Activated CD4-positive, alpha-beta T cell treated with anti-CD3 and anti-CD28 coated beads, Interleukin-2, amount 10 ng/mL, durations not matched to agents 7 days and 5 days (primary cell): ENCODE measurements at places on chromosomes 6 and 20. TPM values are rescaled to one million over a fixed set of nuclear protein-coding genes. Genes with fewer than 3 reads are reported as not detected.

GRCh38 chr20:62501801-62502495 lies 26.2 kb upstream of the GATA5 start:
- H3K27ac ChIP-seq, result peak overlapping the region; percentile 67
- H3K4me3 ChIP-seq, result no peak overlapping the region
- no peaks in the 10 kb centered on the region for H3K36me3 ChIP-seq
- peak; percentile 47 for DNase-seq
- no peaks in the 10 kb centered on the region for H3K27me3 ChIP-seq

DNA sequence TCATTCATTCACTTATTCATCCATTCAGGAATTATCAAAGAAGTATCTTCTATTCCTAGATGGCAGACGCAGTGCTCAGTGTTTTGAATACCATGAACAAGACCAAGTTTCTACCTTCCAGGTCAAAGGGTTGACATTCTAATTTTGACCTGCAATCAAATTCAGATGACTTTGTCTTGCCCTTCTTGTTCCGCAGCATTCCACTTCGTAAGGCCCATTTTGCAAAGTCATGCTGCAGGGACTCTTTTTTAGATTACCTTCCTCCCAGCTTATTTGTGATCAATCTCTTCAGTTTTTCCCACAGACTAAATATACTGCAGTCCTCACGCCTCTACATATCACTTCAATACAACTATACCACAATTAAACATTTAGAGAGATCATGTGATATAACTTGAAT lies 7.1 kb upstream of the TAAR1 start:
- H3K4me3 ChIP-seq, result no peak overlapping the region
- no peak overlapping the region for H3K27ac ChIP-seq
- no peak for DNase-seq
- peaks cover 9% of the 10 kb centered on the region for H3K27me3 ChIP-seq
- H3K4me1 ChIP-seq, result peaks cover 4% of the 10 kb centered on the region

DNA sequence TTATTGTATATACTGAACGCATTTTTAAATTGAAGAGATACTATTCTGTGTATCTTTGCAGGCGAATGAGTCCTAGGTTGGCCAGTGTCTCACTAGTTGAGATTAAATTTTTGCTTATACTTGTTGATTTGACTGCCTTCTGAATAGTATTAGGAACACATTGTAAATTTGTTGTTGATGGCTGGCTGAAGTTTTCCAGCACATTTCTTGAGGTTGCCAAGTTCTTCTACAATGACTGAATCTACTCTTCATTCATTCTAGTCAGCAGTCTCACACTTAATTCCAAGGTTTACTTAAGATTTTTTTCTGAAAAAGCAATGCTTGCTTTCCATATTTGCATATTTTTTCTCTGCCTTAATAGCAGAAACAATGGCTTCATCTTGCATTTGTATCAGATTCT lies 151.7 kb downstream of the ZFAND3 start:
- peaks cover 17% of the 10 kb centered on the region for H3K4me1 ChIP-seq
- H3K36me3 ChIP-seq, result peaks cover 33% of the 10 kb centered on the region
- no peak overlapping the region for H3K27ac ChIP-seq
- no peaks in the 10 kb centered on the region for H3K27me3 ChIP-seq
- H3K4me3 ChIP-seq, result no peak overlapping the region

- no peak for DNase-seq
- H3K27me3 ChIP-seq, result no peaks in the 10 kb centered on the region
- peaks cover 12% of the 10 kb centered on the region for H3K36me3 ChIP-seq
- peaks cover 49% of the 10 kb centered on the region for H3K4me1 ChIP-seq
- H3K4me3 ChIP-seq, result no peak overlapping the region
Observed at GRCh38 chr6:15356179-15356578, 110.3 kb downstream of the JARID2 start.

- no peaks in the 10 kb centered on the region for H3K36me3 ChIP-seq
- H3K4me3 ChIP-seq, result no peak overlapping the region
- H3K27me3 ChIP-seq, result no peaks in the 10 kb centered on the region
- no peak for DNase-seq
Observed at GRCh38 chr20:41273445-41273844, 44.1 kb downstream of the ZHX3 start.

DNA sequence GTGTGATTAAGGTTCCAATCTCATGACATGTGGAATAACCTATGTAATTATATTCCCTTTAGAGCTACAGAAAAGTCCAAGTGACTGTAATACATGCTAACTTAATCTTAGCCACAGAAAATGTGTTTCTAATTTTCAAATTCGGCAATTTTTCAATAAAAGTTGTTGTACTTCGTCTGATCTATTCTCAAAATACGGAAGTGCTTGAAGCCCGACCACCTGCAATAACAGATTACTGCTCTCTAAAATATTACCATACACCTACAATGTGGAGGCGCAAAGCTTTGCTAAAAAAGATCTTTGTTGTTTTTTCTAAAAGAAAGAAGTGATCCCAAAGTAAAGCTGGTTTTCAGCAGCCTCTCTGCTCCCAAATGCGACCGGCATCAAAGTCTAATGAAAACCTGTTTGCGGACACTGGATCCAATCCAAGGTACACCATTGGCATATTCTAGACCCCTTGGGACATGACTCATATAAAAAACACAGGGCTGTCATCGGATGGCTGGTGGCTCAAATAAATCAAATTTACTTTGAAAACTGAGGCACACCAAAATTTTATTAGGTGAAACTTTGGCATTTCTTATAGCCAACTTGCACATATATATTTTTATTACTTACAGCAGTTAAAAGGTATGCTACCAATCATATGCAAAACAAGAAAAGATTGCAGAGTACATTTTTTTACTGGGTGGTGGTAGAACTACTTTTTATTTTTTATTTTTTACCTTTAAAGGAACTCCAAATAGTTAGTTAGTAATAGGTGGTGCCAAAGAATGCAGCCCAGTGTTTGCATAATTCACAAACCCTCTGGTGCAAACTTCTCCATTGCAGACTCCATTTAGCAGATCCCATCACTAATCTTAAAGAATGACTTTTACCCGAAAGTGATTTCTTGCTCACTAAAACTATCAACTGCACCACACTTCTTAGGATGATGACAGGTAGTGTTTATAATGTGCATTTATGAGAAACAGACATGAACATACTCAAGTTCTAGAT lies 118.7 kb upstream of the TBX18 start:
- no peak for DNase-seq
- H3K27me3 ChIP-seq, result no peaks in the 10 kb centered on the region
- no peak overlapping the region for H3K27ac ChIP-seq
- no peaks in the 10 kb centered on the region for H3K4me1 ChIP-seq

GRCh38 chr20:49280463-49281058 lies 2.7 kb upstream of the ZNFX1 start:
- peak overlapping the region; percentile 96 for H3K27ac ChIP-seq
- peak overlapping the region; percentile 98 for H3K4me3 ChIP-seq
- H3K27me3 ChIP-seq, result no peaks in the 10 kb centered on the region

GRCh38 chr20:49695830-49696229 lies 17.8 kb downstream of the B4GALT5 start:
- no peaks in the 10 kb centered on the region for H3K27me3 ChIP-seq
- H3K4me3 ChIP-seq, result no peak overlapping the region
- H3K27ac ChIP-seq, result no peak overlapping the region
- DNase-seq, result no peak
- no peaks in the 10 kb centered on the region for H3K36me3 ChIP-seq

DNA sequence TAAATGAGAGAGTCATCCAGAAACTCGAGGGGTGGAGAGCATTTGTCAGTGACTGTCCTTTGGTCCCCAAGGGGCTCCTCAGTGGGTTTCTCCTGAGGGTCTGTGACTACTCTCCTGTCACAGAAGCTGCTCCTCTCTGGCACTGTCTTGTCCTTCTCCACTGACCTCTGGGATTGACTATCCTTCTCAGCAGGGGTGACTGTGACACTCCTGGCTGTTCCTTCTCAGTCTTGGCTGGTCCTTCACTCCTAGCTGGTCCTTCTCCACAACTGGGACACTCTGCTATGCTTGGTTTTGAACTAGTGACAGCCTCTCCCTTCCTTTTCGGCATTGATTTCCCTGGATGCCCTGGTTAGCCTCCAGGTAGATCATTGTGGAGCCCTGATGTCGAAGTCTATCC lies 33.5 kb downstream of the DYNLT1 start:
- no peak for DNase-seq
- no peaks in the 10 kb centered on the region for H3K27me3 ChIP-seq

- H3K27me3 ChIP-seq, result peaks cover 3% of the 10 kb centered on the region
- peak overlapping the region; percentile 100 for H3K27ac ChIP-seq
- peak overlapping the region; percentile 65 for H3K4me3 ChIP-seq
- no peak for DNase-seq
- peaks cover 82% of the 10 kb centered on the region for H3K4me1 ChIP-seq
Observed at GRCh38 chr6:26029857-26030653, 57.2 kb upstream of the HFE start.

- H3K27ac ChIP-seq, result no peak overlapping the region
- peaks cover 12% of the 10 kb centered on the region for H3K27me3 ChIP-seq
- no peak for DNase-seq
- H3K36me3 ChIP-seq, result no peaks in the 10 kb centered on the region
- H3K4me3 ChIP-seq, result no peak overlapping the region
Observed at GRCh38 chr20:43853174-43853803, 61.4 kb upstream of the TOX2 start.

- no peak overlapping the region for H3K27ac ChIP-seq
- DNase-seq, result no peak
- no peak overlapping the region for H3K4me3 ChIP-seq
- no peaks in the 10 kb centered on the region for H3K4me1 ChIP-seq
- H3K36me3 ChIP-seq, result no peaks in the 10 kb centered on the region
- H3K27me3 ChIP-seq, result no peaks in the 10 kb centered on the region
Observed at GRCh38 chr6:124723671-124724070, 238.6 kb upstream of the RNF217 start.

DNA sequence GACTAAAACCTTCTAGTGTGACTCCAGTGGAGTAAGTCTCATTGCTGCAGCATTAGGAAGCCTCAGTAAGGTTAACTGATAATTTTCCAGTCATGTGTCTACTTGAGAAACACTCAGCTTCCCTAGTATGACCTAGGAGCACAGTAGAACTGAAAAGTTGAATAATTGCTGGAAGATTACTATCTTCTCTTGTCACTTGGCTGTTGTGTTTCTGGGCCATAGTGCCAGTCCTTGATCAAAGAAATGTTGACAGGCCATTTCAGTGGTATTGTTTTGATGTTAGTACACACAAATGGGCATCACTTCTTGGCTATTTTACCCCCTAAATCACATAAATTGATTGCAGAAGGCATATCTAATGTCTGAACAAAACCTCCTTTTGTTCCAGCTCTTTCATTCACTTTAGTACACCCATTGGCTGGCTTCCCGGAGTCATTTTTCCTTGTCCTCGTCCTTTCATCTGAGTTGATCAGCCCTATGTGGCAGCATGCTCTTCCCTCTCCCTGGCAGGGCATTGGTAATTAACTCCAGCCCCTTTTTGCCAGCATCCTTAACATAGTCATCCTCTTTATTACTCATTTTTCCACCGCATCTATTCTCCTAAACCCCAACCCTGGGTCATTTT lies 6.0 kb downstream of the ENPP3 start:
- no peak overlapping the region for H3K27ac ChIP-seq
- H3K4me1 ChIP-seq, result peaks cover 1% of the 10 kb centered on the region
- no peaks in the 10 kb centered on the region for H3K36me3 ChIP-seq

DNA sequence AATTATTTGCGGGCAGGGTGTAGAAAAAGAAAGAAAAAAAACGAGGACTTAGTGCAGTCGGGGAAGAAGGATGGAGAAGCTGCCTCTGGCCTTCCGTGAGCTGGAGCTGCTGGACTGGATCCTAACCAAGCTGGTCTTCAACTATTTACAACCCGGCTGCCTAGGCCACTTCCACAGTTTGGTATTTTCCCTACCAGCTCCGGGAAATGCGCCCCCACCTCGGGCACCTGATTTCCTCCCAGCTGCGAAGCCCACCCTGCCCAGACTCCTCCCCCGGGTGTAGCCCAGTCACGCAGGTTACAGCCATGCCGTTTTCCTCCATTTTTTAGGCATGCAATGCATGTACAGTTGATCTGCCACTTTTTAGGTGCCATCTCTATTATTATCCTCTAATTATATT lies 21.2 kb downstream of the THEMIS start:
- peak overlapping the region; percentile 56 for H3K27ac ChIP-seq
- peaks cover 70% of the 10 kb centered on the region for H3K4me1 ChIP-seq
- H3K27me3 ChIP-seq, result no peaks in the 10 kb centered on the region
- peaks cover 59% of the 10 kb centered on the region for H3K36me3 ChIP-seq
- DNase-seq, result no peak
- H3K4me3 ChIP-seq, result peak overlapping the region; percentile 47

DNA sequence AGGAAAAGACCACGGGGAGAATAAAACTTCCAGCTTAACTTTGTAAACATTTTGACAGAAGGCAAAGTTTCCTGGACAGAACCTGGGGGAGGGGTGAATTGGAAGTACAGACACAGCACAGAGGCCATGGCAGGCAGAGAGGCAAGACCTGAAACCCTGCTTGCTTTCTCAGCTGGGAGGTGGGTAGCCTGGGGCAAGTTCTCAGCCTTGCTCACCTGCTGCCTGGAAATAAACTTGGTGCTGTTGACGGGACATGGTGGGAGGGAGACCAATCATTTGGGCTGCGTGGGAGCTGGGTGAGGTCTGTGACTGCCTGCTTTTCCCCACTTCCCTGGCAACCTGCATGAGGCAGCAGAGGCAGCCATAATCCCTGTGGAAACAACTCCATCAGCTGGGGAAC lies 221.3 kb downstream of the MOXD1 start:
- DNase-seq, result no peak
- no peaks in the 10 kb centered on the region for H3K4me1 ChIP-seq
- no peaks in the 10 kb centered on the region for H3K36me3 ChIP-seq
- H3K27me3 ChIP-seq, result peaks cover 2% of the 10 kb centered on the region

DNA sequence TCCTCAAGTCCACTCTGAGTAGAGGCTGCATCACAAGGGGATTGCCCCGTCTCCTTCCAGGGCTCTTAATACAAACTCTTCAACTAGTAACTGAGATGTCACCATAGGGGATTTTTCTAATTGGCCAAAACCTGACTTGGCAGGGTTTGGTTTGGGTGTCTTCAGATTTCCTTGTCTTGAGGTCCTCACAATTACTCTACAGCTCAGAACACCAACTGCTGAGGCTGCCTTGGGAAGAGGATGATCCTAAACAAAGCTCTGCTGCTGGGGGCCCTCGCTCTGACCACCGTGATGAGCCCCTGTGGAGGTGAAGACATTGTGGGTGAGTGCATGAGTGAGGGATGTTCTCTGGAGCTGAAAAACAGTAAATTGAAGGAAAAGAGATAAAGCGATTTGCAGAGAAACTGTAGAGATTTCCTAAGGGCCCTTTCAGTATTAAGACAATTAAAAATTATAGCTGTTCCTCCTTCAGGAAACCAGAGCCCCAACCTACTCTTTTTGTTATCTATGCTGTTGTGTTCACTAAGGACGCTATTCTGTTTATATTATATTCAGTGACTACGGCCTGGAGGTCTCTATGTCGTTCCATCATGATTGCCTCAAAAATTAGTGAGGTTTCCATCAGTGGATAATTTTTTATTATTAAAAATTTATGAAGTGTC lies at the start of gene HLA-DQA1:
Gene HLA-DQA1, plus strand, starts transcription at position 188 of the 662 bp plus-strand sequence. Its CDS starts 53 bp downstream, at position 241.
- H3K4me3 ChIP-seq, result no peak within 1 kb of the TSS
- H3K36me3 ChIP-seq, result no peaks in the 10 kb centered on the region
- H3K27me3 ChIP-seq, result peaks cover 19% of the 10 kb centered on the region

GRCh38 chr6:25375125-25375524 lies 96.0 kb downstream of the CARMIL1 start:
- H3K27ac ChIP-seq, result no peak overlapping the region
- DNase-seq, result no peak
- H3K4me1 ChIP-seq, result peaks cover 18% of the 10 kb centered on the region
- H3K4me3 ChIP-seq, result no peak overlapping the region
- H3K27me3 ChIP-seq, result no peaks in the 10 kb centered on the region
- peaks cover 15% of the 10 kb centered on the region for H3K36me3 ChIP-seq

LINC00237 gene
- not detected for total RNA-seq

BTN3A1 gene
- total RNA-seq, result 87.9 TPM

SIRPD gene
- total RNA-seq, result 0.17 TPM

IP6K3 gene
- total RNA-seq, result not detected

TMEM74B gene
- total RNA-seq, result 0.10 TPM

FOXS1 gene
- not detected for total RNA-seq
